Peyer's patch (tissue), 4 donors: ENCODE measurements at places on chromosomes 5 and 9. TPM values are rescaled to one million over a fixed set of nuclear protein-coding genes. Genes with fewer than 3 reads are reported as not detected.

PCDHB8 gene
- not detected for total RNA-seq

DNA sequence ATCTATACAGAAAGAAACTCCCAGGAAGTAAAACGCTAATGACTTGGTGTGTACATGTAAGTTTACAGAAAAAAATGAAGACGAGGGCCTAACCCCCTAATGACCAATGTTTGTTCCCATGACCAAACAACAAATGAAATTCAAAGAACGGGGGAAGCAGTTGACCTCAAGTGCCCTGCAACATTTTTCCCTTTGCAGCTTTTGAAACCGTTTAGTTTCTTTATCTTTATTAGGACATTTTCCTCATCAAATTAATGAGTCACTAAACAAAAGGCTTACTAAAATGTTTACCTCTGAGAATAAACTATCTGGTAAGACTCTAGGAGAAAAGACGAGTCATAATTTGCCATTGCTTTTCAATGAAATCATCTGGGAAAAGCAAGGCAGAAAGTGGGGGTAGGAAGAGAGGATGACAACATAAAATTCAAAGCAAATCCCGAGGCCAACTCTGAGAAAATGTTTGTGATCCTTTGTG lies 57.4 kb downstream of the LHFPL2 start:
- no peak for DNase-seq
- H3K4me1 ChIP-seq: peaks cover 4% of the 10 kb centered on the region
- H3K27ac ChIP-seq: no peak overlapping the region
- H3K4me3 ChIP-seq: no peak overlapping the region
- H3K36me3 ChIP-seq: no peaks in the 10 kb centered on the region
- H3K27me3 ChIP-seq: no peaks in the 10 kb centered on the region

PCDHGC4 gene
- 5.8 TPM for total RNA-seq

KCNT1 gene
- not detected for total RNA-seq

DNA sequence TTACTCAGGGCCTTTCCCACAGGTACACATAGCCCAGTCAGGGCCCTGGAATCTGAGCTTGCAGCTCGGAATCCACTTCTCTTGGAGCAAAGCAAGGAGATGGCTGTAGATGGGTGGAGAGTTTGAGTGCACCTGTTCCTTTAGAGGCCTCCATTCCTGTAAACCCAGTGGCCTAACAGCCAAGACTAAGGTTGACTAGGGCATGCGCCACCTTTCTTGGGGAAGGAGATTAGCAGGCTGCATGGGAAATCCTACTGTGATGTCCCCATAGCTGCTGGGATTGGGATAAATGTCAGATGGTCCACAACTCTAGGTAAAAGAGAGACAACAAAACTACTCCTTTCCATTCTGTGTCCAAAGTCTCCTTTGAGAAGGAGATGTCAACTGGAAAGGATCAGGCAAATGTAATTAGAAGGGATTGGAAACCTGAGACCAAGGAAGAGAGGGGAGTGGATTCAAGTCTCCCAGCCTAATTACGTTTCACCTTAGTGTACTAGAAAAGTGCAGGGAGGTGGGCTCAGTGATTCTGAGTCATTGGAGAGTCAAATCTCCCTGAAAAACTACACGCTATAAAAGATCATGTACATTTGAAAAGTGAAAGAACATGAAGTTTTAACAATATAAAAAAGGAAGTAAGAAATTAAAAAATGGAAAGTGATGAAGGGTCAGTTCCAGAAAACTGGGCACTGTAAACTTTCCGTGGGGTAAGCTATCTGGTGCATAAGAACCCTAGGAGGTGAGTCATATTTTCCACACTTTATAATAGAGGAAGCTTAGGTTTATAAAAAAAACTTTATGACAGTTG lies 104.2 kb downstream of the SEC61B start:
- H3K4me3 ChIP-seq: no peak overlapping the region
- H3K27me3 ChIP-seq: no peaks in the 10 kb centered on the region
- H3K36me3 ChIP-seq: no peaks in the 10 kb centered on the region
- no peak for DNase-seq
